ENCODE measurements at places on chromosomes 6 and 20.

- no peak overlapping the region for H3K4me3 ChIP-seq
- H3K27me3 ChIP-seq, result no peaks in the 10 kb centered on the region
- DNase-seq, result no peak
- peaks cover 5% of the 10 kb centered on the region for H3K4me1 ChIP-seq
- H3K27ac ChIP-seq, result no peak overlapping the region
Observed at GRCh38 chr6:170181338-170181690, 109.6 kb downstream of the DLL1 start.

- no peak overlapping the region for H3K4me3 ChIP-seq
- H3K36me3 ChIP-seq, result peaks cover 3% of the 10 kb centered on the region
- H3K4me1 ChIP-seq, result peaks cover 2% of the 10 kb centered on the region
- no peak for DNase-seq
- no peak overlapping the region for H3K27ac ChIP-seq
Observed at GRCh38 chr6:168865-169455, 123.3 kb upstream of the DUSP22 start.

DNA sequence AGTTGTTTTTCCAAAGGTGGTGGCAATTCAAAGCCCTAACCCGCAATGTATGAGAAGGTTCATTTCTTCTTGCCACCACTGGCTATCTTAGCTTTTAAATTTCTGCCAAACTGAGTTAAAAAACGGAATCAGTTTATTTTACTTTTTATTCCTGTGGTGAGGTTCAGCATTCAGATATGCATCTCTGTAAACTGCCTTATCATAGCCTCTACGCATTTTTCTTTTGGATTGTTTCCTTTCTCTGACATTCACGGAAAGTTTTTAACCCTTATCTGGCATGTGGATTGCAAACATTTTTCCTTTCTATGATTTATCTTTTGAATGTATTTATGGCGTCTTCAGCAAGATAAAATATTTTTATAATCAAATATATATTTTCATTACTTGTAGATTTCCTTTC is 37.7 kb downstream of the AK9 start:
- H3K27me3 ChIP-seq, result no peaks in the 10 kb centered on the region
- no peak for DNase-seq
- no peak overlapping the region for H3K4me3 ChIP-seq
- no peak overlapping the region for H3K27ac ChIP-seq

GRCh38 chr6:273551-274058 is 18.7 kb upstream of the DUSP22 start:
- H3K4me1 ChIP-seq, result peaks cover 31% of the 10 kb centered on the region
- no peak overlapping the region for H3K27ac ChIP-seq
- no peak overlapping the region for H3K4me3 ChIP-seq

DNA sequence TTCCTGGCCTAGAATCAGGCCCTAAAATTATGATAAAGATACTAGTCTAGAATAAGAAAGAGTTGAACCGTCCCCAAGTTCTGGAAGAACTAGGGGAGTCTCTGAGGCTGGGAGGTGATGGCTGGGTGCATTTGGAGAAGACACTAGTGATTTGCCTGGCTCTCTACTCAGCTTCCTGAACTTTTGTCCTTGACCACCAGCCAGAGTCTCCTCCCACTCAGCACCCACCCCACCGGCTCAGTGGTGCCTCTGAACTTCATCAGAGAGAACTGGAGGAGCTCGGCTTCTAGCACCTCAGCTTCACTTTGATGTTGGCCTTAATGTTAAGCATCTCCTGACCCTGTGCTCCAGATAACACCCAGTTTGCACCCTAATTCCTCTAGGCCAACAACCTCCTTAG is 73.0 kb downstream of the PERP start:
- no peak for DNase-seq
- no peak overlapping the region for H3K27ac ChIP-seq
- no peak overlapping the region for H3K4me3 ChIP-seq

GRCh38 chr6:41489120-41489851 is 56.9 kb upstream of the FOXP4 start:
- H3K4me3 ChIP-seq, result no peak overlapping the region
- no peaks in the 10 kb centered on the region for H3K36me3 ChIP-seq
- H3K27me3 ChIP-seq, result peaks cover 29% of the 10 kb centered on the region
- H3K27ac ChIP-seq, result no peak overlapping the region
- H3K4me1 ChIP-seq, result peaks cover 7% of the 10 kb centered on the region

DNA sequence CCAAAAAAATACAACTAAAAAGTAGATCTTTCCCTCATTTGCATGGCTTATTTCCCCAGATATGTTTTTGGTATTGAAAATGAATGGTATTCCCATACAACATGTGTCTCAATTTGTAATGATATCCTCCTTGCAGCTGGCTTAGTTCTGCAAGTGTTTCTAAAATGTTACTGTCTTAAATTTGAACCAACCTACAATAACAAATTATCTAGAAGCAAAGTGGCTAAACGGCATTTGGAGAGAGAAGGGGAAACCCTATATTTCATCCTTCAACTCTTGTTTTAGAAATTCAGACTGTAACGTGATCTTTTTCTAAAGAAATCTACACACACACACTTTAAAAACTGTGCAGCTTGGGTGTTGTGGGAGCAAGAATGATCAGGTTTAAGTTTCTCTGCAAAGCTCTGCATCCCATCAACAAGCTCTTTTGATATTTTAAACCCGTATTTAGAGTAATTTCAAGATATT is 153.0 kb downstream of the SOBP start:
- no peak overlapping the region for H3K27ac ChIP-seq
- peaks cover 8% of the 10 kb centered on the region for H3K27me3 ChIP-seq
- no peaks in the 10 kb centered on the region for H3K36me3 ChIP-seq
- H3K4me3 ChIP-seq, result no peak overlapping the region

- no peak overlapping the region for H3K4me3 ChIP-seq
- H3K36me3 ChIP-seq, result no peaks in the 10 kb centered on the region
- H3K4me1 ChIP-seq, result no peaks in the 10 kb centered on the region
- H3K27ac ChIP-seq, result no peak overlapping the region
Observed at GRCh38 chr6:169045486-169045885, 208.2 kb downstream of the THBS2 start.

DNA sequence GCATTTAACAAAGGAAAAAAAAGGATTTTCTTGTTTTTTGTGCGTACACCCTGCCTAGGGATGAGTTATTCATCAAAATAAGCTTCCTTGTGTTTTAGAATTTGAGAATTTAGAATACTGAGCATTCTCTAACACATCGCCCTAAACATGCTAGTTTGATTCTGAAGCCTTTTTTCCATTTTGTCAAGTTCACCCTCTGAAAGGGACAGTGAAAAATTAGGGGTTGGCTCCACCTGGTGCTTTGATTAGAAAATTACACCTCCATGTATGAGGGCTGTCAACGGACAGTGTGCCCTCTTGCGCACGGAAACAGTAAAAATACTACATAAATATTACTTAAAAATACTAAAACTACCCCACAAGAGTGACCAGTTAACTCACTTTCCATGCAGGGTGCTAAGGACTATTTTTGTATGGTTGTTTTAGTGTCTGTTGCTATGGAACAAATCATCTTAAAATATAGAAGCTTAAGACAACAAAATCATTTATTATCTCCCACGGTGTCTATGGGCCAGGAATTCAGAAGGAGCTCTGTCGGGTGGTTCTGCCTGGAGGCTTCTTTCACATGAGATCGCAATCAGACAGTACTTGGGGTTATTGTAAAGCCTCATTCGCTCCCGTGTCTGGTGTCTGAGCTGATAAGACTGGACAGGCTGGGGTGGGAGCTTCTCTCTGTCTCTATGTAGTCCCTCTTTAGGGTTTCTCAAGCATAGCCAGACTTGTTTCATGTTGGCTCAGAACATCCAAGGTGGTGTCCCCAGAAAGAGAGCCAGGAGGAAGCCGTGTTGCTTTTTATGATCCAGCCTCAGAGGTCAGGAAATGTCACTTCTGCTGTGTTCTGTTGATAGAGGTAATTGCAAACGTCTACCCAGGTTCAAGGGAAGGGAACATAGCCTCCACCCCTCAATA is 41.1 kb upstream of the TMEM170B start:
- no peaks in the 10 kb centered on the region for H3K36me3 ChIP-seq
- peaks cover 29% of the 10 kb centered on the region for H3K4me1 ChIP-seq
- no peaks in the 10 kb centered on the region for H3K27me3 ChIP-seq
- H3K4me3 ChIP-seq, result no peak overlapping the region
